ENCODE measurements at places on chromosomes 11 and 22. TPM values are rescaled to one million over a fixed set of nuclear protein-coding genes. Genes with fewer than 3 reads are reported as not detected.

DNA sequence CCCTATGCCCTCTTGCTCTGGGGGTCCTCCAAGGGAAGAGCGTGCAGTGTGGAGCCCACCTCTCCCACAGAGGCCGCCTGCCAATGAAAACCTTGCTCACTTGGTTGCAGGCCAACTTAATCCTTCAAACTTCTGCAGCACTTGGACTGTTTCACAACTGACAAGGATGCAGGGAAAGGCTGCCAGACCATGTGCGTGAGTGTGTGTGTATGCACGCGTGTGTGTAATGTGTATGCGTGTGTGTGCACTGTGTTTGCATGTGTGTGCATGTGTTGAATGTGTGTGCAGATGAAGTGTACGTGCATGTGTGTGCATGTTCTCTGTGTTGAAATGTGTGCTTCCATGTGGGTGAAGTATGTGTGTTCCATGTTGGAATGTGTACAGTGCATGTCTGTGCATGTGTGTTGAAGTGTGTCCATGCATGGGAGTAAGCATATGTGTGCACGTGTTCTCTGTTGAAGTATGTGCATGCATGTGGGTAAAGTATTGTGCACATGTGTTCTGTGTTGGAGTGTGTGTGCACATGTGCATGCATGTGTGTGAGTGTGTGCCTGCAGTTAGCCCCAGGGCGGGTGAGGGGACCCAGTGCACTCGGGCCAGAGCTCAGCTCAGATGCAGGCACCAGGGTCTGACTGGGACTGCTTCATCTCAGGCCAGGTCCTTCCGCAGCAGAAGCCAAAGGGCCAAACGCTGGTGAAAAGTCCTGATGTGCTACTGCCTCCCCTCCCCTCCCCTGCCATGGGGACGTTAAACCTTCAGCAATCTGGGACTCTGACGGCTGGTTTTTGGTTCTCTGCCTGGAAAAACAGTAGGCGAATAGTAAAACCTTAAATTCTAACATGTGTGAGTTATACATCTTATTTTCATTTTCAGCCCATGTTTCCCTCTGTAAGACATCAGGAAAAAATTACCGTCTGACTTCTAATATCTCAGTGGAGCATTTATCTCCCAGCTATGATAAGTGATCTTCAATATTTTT, 72.0 kb downstream of the FLI1 start:
- DNase-seq, result no peak

DNA sequence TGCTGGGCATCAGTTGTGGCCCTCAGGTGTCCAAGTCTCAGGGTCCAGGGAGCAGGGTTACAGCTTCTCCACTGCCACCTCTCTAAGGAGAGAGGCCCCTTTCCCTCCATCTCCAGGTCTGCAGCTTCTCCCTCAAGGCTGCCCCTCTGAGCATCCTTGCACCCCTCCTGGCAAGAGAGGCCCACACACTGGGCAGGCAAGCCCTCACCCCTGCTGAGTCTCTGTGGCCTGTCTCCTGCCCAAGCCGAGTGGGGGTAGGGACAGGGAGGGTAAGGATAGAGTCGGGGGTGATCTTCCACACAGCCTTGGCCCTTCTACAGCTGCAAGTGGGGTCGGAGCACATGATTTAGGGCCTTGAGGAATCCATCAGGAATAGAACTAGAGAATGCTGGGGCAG, 76.6 kb downstream of the ST3GAL4 start:
- no peak for DNase-seq

GRCh38 chr11:125743681-125744080, 2.4 kb upstream of the PATE1 start:
- no peak for DNase-seq

- DNase-seq, result no peak
Observed at GRCh38 chr11:97614606-97615005, 1224.8 kb downstream of the JRKL start.

TBX10 gene
- not detected for total RNA-seq

DNA sequence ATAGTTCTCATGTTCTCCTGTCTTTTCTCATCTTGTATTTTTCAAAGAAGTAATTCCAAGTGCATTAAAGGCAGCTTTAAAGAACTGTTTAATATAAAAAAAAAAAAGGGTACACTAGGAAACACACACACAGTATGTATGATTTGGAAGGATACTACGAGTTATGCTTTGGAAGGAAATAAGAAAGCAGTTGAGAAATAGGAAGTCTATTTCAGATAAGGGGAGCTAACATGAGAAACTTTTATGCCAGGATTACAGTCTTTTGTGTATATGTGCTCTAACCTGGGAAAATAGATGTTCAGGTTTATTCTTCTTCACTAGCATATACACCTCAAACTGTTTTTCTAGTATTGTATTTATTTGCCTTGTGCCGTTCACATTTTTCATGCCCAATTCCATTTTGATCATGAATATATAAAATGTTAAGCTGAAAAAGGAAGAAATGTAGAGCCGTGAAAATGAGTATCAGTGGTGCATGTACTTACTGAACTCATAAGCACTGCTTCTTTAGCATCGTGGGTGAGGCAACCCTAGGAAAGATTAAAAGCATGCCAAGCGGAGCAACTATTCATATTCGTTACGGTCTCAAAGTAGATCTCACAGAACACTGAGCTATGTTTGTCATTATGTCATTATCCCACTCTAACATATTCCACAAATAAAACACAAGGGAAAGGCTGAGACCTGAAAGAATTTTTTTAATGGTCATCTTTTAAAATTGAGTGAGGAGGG, 59.6 kb downstream of the GUCY1A2 start:
- DNase-seq, result no peak

GRCh38 chr22:44146088-44146861, 34.5 kb upstream of the PARVG start:
- DNase-seq, result no peak

DNA sequence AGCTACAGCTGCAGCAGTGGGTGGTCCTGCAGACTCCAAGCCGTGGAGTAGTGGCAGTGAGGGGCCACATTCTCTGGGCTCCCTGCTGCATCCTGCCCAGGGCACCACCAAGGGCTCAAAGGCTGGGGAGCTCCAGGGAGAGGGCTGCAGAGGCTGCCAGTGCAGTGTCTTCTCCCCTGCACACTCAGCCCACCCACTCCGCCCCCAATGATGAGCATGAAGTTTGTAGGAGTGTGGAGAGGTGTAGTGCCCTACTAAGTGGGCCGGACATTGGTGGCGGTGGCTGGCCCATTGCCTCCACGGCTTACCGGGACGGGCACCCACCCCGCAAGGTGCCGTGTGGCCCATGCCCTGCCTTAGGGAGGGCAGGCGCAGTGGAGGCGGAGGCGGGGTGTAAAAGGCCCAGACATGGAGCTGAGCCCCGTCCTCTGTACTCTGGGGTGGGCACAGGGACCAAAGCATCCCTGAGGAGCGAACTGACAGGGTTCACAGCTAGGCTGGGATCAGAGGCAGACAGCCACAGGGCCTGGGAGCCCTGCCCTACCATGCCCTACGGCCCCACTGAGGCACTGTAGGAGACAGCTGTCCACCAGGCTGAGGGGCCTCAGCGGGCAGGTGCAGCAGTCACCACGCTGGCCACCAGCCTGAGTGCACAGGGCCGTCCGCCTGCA, 18.9 kb downstream of the ARVCF start:
- DNase-seq, result no peak

MIAT gene
- total RNA-seq, result 0.19 TPM

OR56A1 gene
- total RNA-seq, result not detected

KREMEN1 gene
- 44.7 TPM for total RNA-seq

DNA sequence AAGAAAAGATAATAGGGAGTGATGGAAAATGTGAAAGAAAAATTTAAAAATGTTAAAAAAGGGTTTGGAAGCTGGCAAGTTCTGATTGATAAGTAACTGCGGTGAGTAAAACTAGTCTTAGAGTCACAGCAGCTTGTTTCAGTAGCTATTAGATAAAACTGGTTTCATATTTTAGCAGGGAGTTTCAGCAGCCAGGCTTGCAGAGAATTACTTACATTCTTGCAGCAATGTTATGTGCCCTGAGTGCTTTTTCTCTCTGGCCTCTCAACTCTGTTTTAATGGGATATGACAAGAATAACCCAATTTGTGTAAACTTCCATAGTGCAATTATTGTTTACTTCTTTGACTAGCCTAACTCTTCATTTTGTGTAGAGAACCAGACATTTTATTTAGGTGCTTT, 33.6 kb downstream of the PPME1 start:
- no peak for DNase-seq

CCDC73 gene
- not detected for total RNA-seq

- DNase-seq, result no peak
Observed at GRCh38 chr11:95536047-95536690, 253.4 kb downstream of the FAM76B start.

DNA sequence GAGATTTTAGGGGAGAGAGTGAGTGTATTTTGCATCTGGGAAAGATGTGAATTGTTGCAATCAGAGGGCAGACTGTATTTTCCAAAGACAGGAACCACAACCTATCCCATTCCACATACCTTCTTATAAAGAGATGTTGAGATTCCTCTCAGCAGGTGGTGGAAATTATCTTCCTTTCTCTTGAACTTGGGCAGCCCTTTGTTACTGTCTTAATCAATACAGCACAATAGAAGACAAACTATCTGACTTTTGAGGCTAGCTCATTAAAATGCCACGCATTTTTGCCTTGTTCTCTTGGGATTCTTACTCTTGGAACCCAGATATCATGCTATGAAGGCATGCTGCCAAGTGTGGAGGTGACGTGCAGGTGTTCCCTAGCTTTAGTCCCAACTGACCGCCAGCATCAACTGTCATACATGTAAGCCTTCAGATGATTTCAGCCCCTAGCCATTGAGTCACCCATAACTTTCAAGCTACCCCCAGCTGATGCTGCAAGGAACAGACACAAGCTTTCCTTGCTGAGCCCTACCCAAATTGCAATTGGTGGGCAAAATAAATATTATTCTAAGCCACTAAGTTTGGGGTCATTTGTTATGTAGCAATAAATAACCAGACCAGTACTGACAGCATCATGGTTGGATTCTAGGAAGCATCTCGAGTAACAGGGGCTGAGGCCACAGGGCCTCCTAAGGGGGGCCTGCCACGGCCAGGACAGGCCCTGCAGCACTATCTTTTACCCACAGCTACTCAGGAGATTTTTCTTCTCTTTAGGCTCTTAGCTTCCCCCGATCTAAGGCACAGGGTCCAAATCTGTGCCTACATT, 63.0 kb downstream of the RPL27A start:
- no peak for DNase-seq

- DNase-seq, result no peak
Observed at GRCh38 chr11:93694109-93694508, 32.6 kb downstream of the CEP295 start.

HTR3A gene
- total RNA-seq, result not detected

MYOD1 gene
- total RNA-seq, result not detected

RFPL2 gene
- not detected for total RNA-seq

DNA sequence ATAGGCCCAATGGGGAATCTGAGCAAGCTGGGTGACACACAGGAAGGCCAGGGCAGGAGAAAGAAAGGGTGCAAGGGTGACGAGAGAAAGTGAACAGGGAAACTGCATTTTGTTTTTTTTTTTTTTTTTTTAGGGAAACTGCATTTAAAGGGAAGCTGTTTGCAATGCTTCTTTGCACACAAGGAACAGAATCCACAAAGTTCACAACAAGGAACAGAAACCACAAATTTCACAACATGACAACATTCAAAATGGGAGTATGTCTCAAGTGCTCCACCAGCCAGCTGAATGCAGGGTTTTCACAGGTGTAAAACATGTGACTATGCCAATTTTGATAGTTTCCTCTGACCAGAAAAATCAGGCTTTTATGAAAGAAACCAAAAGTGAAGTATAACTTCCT, 6.8 kb upstream of the PLAAT3 start:
- peak; percentile 28 for DNase-seq

DNA sequence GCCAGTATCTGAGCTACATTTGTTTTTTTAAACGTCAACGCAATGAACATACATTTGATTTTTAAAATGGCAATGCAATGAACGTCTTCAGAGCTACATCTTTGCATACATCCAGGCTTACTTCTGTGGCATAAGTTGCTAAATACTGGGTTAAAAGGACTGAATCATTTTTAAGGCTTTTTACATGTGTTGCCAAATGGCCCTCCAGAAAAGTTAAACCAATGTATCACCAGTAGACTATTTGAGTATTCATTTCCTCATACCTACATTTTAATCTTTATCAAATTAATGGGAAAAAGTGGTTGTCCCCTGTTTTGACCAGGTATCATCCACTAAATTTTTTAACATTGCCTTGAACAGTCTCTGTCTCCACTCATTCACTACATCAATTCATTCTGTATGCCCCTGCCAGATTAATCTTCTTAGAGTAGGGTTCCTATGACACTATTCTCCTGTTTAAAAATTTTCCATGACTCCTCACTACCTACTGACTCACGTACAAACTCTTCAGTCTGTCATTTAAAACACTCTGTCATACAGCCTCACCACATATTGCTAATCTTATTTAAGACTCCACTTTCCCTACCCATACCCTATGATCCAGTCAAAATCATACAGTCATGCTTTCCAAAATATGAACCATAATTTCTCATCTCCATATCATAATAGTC, 12.4 kb upstream of the PRRG4 start:
- no peak for DNase-seq

DNA sequence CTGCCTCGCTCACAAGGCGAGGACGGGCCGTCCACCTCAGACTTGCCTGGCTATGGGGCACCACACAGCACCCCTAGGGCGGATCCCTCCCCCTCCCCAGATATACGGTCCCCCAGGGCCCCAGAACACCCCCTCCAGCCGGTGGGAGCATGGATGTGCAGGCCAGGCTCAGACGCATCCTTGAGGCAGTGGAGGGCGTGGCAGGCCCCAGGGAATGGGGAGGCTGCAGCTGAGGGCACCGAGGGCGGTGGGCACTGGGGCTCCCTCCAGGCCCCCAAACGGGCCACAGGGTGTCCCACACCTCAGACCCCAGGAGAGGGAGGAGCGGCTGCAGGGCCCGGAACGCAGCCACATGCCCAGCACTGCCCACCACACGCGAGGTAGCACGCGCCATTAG, 12.1 kb downstream of the TTLL8 start:
- DNase-seq, result no peak

WEE1 gene
- total RNA-seq, result 52.0 TPM

B3GAT1 gene
- total RNA-seq, result 0.16 TPM

DNA sequence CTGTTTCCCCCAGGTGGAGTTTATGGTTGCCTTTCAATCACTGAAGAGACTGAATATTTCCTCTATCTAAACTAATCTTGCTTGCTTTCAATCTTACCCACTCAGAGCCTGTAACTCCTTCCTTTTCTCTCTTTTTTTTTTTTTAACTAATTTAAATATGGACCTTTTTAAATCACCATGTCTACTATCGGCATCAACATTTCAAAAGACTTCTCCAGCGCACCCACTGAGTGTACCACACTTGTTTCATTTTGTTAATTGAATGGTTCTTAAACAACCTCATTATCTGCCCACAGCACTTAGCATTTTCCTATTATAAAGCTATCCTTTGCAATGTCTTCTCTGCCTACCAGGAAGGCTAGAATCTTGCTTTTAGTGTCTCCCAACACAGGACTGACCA, 1212.5 kb downstream of the LRRC4C start:
- no peak for DNase-seq
